Fibroblast of upper back skin (primary cell): ENCODE measurements at places on chromosomes 7 and 10.

DNA sequence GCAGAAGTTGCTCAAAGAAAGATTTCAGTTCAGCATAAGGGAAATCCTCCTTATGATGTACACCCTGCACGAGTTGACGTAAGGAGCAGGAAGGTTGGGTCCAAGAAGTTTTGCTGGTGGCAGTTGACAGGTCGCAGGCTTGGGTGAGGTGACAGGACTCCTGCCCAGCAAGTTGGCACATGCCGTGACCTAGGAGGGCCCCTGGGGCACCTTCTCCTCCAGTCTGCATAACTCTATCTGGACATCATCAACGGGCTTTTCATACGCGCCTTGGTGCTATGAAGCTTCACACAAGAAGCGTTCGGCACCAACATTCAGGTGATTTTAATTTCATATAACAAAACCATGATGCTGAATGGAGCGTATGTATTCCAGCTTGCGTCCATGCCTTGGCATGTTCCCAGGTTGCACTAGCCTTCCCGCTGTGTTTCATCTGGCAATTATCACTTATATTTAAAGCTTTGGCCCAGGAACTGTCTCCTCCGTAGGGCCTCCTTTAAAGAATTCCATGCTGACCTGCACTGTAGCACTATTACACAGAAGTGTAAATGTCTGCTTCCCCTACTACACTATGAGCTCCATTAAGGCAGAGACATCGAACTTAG, 651.6 kb upstream of the FOXK1 start:
- no peak for DNase-seq

GRCh38 chr7:7596176-7596575, 29.5 kb downstream of the MIOS start:
- DNase-seq, result no peak

DNA sequence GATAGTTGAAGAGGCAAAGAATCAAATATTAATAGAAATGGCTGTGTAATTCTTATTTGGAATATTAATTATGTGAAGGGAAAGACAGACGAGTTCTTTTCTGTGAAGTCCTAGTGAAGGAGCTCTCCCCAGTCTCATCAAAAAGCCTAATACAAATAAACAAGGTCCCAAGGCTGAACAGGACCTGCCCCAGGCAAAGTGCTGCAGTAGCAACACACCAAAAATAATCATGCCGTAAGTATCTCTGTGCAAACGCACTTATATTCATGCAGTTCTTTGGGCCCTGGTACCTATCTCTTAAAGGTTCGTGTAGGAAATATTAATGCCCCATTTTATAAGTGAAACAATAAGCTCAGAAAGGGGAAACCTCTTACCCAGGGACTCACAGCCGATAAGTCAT, 12.2 kb upstream of the CHST15 start:
- no peak for DNase-seq

DNA sequence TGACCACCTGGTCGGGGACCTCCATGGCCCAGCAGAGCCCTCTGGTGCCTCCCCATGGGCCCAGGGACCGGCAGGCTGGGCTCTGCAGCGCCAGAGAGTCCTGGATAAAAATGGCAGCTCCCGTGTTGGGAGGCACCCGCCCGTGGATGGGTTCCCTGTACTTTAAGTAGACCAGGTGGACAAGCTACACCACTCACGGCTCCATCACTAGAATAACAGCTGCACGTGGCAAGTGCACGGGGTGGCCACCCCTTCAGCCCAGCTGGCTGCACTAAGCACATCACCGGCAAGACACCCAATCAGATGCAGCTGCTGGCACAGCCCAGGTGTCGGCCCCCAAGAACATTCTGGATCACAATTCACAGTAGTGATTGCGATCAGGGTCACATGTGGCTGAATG, 69.8 kb downstream of the DIP2C start:
- no peak for DNase-seq

DNA sequence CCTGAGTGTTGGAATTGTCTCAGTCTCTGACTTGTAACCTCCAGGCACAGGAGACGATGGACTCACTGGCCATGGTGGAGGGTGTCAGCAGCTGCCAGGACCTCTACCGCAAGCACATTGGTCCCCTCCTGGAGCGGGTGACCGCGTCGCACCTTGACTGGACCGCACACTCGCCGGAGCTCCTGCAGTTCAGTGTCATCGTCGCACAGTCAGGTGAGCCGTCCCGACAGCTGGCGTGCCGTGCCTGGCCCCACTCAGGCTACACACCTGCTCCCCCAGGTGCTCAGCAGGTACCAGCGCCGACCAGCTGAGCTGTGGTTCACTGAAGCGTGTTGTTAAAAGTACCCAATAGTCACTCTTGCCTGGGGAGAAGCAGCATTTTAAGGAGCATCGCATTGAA, 36.7 kb upstream of the PRKAR1B start:
- DNase-seq, result no peak

DNA sequence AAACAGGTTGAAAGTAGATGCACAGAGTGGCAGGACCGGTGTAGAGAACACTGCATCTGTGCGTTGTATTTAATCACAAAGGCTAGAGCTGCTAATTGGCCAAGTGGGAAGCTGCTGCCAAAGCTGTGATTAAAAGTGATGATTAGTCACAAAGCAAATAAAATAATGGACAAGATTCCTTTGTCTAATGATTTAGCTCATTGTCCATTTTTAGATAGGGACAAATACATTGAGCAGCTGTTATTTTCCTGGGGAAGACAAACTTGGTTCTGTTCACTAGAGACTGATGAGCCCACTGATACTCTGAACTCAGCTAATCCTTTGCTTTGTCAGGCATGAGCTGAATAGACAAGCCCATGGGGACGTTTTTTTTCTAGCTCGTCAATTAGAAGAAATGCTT, 19.7 kb downstream of the UBE3C start:
- no peak for DNase-seq

- no peak for DNase-seq
Observed at GRCh38 chr10:95384011-95384704, 93.4 kb upstream of the PDLIM1 start.

DNA sequence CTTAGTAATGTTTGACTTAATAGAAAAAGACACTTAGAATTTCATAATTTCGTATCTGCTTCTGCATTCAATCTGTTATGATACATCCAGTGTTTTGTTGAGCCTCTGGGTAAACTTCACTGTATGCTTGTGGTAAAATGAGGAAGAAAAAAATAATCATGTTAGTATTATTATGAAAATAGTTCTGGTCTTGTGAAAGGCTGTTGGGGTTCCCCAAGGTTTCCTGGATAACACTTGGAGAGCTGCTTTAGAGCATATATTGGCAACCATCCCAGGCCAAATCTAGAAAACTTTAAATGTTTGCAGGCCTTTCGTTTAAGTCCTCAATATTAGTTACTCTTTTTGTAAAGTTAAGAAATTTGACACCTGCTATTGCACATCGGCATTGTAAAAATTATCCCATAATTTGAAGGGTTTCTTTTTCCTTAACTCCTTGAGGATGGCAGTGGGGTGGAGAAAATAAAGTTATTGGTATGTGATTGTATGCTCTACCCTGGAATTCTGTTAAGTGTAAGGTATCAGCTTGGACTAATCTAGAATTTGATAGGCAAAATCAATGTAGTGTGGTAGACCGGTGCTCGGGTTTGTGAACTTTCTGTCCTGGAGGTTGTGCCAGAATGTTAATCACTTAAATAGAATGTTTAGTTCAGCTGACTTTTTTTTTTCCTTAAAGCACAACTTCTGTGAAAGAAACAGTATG, 54.5 kb downstream of the WAC start:
- peak; percentile 46 for DNase-seq

DNA sequence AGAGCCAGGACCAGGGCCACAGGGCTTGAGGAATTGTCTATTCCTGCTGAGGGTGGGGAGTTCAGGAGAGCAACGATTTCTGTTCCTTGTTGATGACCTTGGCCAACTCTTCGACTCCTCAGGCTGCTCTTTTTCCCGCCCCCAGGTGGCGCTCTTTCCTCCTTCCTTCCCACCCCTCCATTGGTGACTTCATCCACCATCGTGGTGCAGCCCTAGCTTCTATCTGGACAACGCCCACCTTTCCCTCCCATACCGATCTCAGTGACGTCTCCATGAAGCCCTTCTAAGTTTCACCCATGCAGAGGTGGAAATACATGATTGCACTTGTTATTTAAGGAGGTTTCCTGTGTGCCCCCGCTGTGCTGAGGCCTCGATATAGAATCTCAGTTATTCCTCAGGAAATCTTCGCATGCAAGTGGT, 22.1 kb upstream of the CARD11 start:
- DNase-seq, result no peak

GRCh38 chr7:94511718-94512117, 2.1 kb downstream of the CASD1 start:
- DNase-seq, result no peak

DNA sequence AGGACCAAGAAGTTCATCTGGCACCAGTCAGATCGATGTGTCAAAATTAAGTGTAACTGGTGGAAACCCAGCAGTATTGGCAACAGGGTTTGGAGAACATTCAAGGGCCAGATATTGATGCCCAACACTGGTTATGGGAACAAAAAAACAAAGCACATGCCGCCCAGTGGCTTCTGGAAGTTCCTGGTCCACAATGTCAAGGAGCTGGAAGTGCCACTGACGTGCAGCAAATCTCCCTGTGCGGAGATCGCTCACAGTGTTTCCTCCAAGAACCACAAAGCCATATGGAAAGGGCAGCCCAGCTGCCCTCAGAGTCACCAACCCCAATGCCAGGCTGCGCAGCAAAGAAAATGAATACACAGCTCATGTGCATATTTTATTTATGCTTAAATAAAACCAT, 10.1 kb upstream of the C7orf33 start:
- DNase-seq, result no peak

DNA sequence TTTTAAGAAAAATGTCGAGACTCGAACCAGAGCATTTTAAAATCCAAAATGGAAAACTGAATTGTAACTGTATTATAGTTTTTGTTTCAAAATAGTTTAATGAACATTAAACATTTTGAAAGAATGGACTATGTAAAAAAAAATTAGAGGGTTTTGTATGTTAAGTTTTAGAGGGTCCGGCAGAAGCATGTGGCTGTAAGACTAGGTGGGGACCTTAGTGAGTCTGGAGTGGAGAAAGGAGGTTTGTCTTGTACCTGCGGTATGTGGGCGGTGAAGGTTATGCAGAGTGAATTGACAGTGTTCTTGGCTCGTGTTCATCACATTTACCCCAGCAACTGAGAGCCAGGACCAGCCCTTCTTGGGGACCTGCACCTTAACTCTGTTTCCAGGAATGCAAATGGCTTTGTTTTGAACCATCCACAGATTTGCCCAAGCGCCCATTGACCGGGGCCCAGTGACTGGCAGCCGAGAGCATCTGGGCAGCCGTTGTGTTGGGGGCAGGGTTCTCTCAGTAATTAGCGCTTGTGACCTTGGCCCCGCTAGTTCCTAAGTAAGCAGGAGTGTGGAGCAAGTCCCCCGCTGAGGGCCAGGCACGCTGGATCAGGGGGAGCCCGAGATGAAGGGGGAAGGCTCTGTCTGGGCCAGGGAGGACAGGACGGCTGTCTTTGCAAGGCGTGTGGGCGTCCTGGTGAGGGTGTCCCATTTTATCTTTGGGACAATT, 1.4 kb upstream of the KLF6 start:
- peak; percentile 18 for DNase-seq

DNA sequence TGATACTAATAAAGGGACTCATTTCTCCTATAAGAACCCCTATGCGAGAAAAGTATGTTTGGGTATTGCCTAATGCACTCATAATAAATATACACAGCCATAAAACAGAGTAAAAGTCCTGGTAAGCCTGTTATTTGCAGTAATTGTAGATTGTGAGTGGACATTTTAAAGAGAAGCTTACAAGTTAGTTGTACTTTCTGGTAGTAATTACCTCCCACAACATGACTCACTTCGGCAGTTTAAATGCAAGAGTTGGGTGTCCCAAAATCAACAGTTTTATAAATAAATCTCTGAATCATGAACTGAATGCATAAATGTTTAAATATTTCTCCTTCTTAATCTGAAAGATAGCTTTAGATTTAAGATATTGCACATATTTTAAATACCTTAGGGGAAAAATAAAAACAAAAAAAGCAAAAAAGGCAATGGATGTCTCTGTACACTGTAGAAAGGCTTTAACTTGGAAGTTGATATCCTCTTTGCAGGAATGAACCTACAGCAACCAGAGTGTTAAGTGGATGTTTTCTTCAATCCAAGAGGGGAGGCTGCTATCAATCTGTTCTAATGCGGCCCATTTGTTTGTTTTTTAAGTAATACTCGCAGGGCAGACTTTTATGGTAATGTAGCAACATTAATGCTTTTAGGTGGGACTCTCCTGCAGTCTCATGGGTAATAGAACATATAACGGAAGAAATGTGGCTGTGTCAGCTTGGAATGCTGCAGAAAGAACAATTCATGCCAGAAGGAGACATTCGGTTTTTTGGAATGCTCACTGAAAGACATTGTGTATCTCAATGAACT, 57.3 kb upstream of the ZEB1 start:
- peak; percentile 88 for DNase-seq

DNA sequence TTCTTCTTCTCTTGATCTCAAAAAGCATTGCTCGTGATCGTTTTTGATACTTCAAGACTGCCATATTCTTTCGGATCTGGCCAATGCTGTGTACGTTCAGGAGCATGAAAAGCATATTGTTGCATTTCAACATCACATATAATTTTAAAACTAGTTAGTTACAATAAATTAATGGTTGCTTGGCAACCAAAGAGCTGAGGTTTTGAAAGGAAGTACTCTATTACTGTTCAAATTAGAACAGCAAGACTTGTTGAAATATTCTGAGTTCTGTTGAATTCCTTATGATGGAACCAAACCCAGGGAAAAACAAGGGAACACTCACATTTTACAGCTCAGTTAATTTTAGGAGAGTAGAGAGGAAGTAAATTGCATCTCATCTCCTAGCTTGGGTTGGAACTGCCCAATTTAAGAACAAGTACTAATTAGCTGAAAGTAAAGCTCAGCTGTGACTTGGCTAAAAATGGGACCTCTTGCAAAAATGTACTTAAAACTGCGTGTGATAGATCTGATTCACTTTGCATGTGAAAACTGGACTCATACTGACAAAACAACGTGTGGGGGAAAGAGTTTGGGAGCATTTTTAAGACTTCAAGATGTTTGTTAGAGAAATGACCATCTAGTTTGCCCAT, 21.2 kb downstream of the OR9A2 start:
- DNase-seq, result no peak

- no peak for DNase-seq
Observed at GRCh38 chr7:158662610-158663427, 41.8 kb downstream of the NCAPG2 start.

DNA sequence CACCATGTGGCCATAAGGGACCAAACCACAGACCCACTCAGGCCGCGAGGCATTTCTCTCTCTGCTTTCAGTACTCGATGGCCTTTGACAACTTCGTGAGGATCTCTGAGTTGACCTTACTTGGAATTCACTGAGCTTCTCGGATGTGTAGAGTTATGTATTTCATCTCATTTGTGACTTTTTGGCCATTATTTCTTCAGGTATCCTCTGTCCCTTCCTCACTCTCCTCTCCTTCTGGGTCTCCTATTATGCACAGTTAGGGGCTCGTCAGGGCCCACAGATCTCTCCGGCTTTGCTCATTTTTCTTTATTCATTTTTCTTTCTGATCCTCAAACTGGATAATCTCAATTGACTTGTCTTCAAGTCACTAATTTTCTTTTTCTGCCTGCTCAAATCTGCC, 16.6 kb upstream of the FOXL3 start:
- DNase-seq, result no peak

- no peak for DNase-seq
Observed at GRCh38 chr7:96203786-96204185, 118.1 kb downstream of the SLC25A13 start.

- DNase-seq, result peak; percentile 10
Observed at GRCh38 chr10:31536302-31536701, 217.3 kb downstream of the ZEB1 start.
